Neural crest cell (in vitro differentiated cells): ENCODE measurements at places on chromosomes 16 and 17. TPM values are rescaled to one million over a fixed set of nuclear protein-coding genes. Genes with fewer than 3 reads are reported as not detected.

Gene ATP6V0C
- total RNA-seq = 154 and 159 TPM in 2 replicates

Gene CES5A
- total RNA-seq = not detected in 2 replicates

Gene HCRT
- 0.47 TPM in 1 of 2 replicates, not detected in the other for total RNA-seq

Gene ETV4
- total RNA-seq = 55.0 and 59.6 TPM in 2 replicates

Gene CCL16
- not detected in 2 replicates for total RNA-seq

Gene RGS11
- 1.9 and 2.8 TPM in 2 replicates for total RNA-seq

Gene HBA2
- total RNA-seq = not detected in 2 replicates

Gene MYH13
- total RNA-seq = not detected in 2 replicates

Gene OR2C1
- total RNA-seq = 0.16 TPM in 1 of 2 replicates, not detected in the other

Gene KRTAP16-1
- total RNA-seq = not detected in 2 replicates

Gene QPRT
- 77.3 and 79.5 TPM in 2 replicates for total RNA-seq

Gene WNT3
- 8.4 and 9.3 TPM in 2 replicates for total RNA-seq
